ENCODE measurements at places on chromosomes 4 and X.

- no peak for DNase-seq
Measured at GRCh38 chrX:13048280-13048679, 3.9 kb upstream of the FAM9C start.

- DNase-seq: no peak
Measured at GRCh38 chrX:10008483-10009056, 41.4 kb downstream of the CLDN34 start.

DNA sequence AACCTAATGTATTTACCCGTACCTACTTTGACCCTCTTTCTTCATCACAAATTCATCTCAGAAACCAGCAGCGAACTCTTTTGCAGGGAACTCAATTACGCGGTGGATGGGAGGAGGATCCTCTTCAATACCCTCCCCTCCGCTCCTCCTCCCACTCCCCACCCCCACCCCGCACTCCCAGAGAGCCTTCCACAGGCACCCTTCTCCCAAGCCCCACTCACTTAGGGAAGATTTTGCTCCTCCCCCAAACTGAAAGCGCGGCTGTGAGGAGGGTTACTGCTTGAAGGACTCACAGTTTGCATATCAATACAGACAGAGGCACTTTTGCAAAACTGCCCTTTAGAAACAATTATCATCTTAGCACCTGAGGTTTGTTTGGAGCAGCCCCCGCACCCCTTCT lies 960 bp upstream of the IL1RAPL1 start:
- no peak for DNase-seq

DNA sequence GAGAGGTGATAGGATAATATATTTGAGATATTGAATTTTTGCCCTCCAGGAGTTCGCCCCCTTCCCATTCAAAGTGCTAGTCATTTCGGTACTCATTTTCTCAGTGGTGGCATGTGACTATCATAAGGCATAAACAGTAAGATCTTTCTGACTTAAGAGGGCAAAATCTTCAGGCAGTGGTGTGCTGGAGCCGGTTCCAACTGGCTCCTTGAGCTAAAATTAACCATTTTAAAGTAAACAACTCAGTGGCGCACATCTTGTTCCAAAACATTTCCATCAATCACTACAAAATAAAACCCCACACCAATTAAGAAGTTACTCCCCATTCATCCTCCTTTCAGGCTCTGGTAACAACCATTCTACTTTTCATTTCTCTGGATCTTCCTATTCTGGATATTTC lies 43.3 kb downstream of the LUZP4 start:
- no peak for DNase-seq

- DNase-seq: peak; percentile 37
Measured at GRCh38 chrX:2707334-2707760, 16.3 kb downstream of the CD99 start.

- no peak for DNase-seq
Measured at GRCh38 chr4:138579146-138579545, 337.0 kb upstream of the SLC7A11 start.

DNA sequence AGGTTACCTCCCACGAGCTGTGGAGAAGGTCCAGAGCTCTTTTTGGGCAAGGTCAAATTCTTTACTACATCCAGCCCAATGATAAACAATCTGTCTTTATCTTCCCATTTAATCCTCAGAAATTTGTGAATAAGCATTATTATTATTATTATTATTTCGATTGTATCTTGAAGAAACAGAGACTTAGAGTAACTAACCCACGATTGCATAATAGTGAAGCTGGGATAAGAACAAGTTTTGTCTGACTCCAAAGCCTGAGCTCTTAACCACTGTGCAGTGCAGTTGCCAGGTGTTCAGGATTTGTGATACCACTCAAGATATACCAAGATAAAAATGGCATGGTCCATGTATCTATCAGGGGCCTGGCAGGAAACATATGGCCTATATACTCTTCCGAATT lies 166.5 kb upstream of the LDB2 start:
- no peak for DNase-seq

DNA sequence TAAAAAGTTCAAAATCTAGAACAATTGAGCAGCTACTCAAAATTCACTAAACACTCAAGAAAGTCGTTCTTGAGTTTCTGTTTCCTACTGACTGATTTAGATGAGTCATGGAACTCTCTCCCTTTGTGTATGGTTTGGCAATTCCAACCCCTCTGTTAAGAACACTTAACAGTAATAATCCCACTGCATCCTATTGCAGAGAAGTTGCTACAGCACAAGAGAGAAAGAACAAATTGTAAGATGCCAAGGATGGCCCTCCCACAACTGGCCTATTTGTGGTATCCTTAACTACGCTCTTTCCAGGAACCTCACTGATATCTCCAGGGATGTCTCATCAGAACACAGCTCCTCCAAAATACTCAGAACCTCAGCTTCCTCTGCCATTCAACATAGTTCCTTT lies 701.8 kb upstream of the TENM3 start:
- DNase-seq: no peak

DNA sequence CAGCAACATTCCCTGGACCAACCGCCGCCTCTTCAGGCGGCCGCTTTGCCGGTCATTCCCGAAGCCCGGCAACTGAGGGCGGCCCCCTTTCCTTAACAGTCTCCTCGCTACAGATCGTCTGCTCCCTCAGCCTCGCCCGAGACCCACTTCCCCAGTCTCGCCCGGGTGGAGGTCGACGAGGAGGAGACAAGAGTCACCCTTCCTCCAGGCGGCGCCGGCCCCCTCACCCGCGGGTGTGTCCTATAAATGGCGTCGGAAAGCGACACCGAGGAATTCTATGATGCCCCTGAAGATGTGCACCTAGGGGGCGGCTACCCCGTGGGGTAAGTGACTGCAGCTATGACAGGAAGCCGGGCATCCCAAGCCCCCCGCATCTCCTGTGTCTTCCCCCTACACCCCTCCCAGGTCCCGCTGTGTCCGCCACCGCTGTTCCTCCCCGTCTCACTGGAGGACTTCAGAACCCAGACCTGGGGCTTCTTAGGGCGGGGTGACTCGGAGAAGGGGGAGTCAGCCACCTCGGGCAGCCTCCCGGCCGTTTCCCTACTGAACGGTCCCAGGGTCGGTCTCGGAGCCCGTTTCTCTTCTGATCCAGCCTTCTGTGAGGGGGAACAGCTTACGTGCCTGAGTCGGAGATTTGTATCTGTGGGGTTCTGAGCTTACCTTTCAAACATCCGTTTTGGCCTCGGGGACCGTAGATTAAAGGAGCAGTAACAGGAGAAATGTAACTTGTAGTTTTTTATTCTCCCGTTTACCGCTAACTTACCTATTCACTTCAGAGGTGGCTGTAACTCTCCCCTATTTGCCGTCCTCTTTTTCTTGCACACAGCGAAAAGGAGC lies 570 bp downstream of the WDR44 start:
- DNase-seq: peak; percentile 17

DNA sequence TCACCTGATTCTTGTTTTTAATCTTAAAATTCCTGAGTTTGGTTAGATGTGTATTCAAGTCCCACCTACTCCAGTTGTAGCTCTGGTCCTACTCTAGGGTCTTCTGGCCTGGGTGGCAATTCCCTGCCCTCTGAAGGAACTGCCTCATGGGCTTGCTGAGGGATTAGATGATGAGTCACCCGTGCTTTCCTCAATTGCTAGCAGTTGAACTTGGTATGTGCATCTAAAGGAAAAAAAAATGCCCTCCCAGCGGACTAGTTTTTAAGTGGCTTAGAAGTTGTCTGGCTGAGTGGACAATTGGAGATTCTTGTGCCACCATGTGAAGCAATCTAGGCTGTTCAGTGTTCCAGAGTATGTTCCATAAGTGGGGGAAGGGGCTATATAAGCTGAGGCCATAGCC lies 127.0 kb downstream of the CCNG2 start:
- DNase-seq: no peak

GRCh38 chr4:7419961-7420660 lies 14.6 kb downstream of the PSAPL1 start:
- DNase-seq: no peak

GRCh38 chrX:12949205-12949926 lies 25.5 kb upstream of the TMSB4X start:
- no peak for DNase-seq

DNA sequence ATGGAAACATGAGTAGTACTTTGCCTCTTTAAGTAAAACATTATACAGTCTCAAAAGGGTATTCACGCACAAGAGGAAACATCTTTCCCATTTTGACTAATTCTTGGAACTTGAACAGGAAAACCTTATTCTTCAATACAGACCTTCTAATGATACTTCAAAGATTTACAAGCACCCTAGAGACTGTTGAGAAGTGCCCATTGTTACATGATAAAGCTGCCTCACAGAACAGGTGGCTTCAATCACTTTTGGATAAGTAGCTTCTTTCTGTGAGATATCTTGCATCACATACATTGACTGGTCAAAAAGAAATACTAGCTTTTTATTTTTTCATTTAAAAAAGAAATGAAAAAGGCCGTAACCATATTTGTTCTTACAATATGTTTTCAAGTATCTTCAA lies 219.4 kb downstream of the EPHA5 start:
- DNase-seq: no peak

DNA sequence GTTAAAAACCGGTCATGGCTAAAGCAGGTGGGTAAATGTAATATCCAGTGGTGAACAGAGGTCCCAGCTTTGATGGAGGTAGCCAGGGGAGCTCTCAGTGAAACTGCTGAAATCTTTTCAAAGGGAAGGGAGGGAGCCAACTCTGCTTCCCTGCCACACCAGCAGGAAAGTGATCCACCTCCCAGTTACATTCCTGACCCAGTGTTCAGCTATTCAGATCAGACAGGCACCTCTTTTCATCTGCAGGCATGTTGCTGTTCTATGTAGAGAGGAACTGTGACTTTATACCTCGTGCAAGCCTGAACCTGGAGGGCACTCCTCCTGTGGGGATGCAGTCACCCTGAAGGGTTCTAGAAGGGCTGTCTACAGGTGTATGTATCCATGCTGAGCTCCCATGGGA lies 37.6 kb downstream of the DCLK2 start:
- DNase-seq: no peak

GRCh38 chrX:80576806-80577533 lies 156.7 kb downstream of the TENT5D start:
- no peak for DNase-seq

DNA sequence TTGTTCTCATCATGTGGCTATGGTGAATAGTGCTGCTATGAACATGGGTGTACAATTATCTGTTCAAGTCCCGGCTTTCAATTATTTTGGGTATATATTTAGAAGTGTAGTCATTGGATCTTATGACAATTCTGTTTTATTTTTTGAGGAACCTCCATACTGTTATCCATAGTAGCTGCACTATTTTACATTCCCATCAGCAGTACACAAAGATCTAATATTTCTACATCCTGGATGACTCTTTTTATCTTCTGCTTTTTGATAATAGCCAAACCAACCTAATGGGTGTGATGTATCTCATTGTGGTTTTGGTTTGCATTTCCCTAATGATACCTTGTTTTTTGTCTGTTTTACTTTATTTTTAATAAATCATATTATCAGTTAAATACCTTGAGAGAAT lies 12.9 kb upstream of the IL13RA1 start:
- no peak for DNase-seq

- DNase-seq: no peak
Measured at GRCh38 chr4:84579403-84579776, 3.5 kb upstream of the CDS1 start.

DNA sequence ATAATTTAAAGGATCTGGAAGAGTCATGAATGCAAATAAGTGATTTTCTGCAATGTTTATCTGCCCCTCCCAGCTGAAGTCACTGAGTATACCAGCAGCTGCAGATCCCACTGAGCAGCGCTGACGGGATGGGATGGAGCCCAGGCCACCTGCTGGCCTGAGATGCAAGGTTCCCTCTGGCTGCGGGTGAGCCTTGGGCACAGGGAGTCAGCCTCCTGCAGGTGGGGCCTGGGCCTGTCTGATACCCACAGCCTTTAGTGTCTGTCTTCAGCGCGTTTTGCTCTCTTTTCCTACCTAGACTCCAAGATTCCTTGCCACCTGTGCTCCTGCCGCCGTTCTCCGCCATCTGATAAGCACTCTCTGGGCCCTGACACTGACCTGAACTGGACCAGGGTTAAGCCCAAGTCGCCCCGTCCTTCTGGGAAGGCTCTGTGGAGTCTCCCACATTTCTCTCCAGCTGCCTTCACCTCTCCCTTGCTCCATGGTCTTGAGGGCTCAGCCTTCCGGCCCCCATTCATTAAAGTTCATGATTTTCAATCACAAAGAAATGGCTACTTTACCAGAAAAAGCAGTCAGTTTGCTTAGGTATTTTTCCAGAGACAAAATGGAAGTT lies 223.1 kb upstream of the FAT1 start:
- DNase-seq: no peak

DNA sequence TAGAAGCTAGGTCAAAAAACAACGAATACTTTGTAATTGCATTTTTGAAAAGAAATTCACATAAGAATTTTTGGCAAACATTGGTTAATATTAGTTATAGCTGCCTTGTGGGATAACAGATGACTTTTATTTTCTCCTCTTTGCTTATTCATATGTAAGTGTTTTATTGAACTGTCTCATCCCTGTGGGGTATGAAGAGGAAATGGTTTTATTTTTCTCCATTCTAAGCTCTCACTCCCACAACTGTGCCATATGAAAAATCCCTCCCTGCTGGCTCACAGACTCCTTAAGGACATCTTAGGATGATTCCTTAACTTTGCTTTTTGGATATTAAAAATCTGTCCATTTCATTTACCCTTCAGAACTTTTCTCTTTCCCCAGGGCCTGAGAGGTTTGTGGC lies 300.6 kb downstream of the PPP1R2C start:
- DNase-seq: no peak

DNA sequence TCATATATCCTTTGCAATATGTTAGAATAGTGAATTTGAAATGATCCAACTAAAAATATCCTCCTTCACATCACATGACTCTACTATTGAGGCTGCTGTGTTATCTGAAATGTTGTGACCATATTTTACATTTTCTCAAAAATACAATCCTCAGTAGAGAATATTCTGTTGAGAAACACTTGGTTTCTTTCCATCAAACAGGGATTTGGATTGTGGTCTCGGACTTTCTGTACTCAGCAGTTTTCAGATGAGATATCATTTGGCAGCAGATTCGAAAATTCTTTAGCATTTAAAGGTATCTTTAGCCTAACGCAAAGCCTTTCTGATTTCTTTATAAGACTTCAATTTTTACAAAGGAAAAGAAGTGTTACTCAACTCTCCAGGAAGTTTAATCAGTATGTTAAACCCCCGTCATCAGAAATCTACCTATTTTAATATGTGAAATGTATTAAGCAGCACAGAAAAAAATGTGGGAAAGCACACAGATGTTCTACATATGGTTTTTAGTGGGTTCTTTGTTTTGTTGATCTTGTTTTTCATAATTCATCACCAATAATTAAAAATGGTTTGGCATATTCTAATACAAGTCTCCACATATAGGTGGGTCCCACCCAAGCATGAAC lies 55.4 kb upstream of the ANXA3 start:
- no peak for DNase-seq

DNA sequence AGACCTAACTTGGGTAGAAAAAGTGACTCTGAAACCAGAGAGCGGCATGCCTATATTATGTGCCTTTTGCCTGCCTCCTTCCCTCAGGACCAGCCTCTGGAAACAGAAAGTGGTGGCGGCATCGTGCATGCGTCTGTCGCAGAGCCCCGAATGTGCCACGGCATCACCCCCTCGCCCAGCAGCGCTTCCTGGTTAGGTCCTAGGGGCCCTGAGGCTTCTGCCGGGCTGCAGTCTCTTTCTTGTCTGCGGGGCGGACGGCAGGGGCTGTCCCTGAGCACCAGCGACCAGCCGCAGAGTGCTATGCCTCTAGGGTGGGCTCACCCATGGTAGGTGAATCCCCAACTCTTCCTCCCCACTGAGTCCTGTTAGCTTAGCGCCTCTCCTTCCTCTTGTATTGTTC lies 68.7 kb downstream of the VSIG4 start:
- DNase-seq: no peak

GRCh38 chr4:48858130-48858529 lies 27.2 kb downstream of the OCIAD1 start:
- no peak for DNase-seq

- DNase-seq: no peak
Measured at GRCh38 chrX:17552044-17552650, 177.1 kb downstream of the NHS start.

Measured in stimulated activated CD4-positive, alpha-beta T cell treated with anti-CD3 and anti-CD28 coated beads, Interleukin-12 subunit alpha, Interleukin-12 subunit beta, amount 100 ng/mL, for 24 hours (primary cell).